Activated CD8-positive, alpha-beta T cell treated with anti-CD3 and anti-CD28 coated beads for 36 hours (primary cell): ENCODE measurements at places on chromosomes 13 and 19.

- no peak for DNase-seq
Measured at GRCh38 chr19:7900931-7901330, 2.7 kb upstream of the MAP2K7 start.

DNA sequence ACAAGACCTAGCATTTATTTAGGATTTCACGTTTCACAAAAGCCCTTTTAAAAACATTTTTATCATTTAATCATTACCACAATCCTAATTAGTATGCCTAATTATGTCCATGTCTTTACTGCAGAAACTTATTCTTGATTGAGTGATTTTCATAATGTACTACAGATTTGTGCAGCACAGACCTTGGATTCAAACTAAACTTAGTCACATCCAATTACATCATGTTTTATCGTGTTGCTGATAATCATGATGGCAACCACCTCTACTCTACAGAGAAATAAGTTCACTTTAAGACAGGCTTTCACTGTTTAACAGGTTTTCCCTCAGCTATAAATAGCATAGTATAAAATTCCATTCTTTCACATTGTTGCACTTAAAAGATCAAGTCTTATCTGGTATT, 240.9 kb upstream of the RFC3 start:
- DNase-seq = no peak

GRCh38 chr19:14114854-14115253, 2.7 kb downstream of the PRKACA start:
- DNase-seq = peak; percentile 78

DNA sequence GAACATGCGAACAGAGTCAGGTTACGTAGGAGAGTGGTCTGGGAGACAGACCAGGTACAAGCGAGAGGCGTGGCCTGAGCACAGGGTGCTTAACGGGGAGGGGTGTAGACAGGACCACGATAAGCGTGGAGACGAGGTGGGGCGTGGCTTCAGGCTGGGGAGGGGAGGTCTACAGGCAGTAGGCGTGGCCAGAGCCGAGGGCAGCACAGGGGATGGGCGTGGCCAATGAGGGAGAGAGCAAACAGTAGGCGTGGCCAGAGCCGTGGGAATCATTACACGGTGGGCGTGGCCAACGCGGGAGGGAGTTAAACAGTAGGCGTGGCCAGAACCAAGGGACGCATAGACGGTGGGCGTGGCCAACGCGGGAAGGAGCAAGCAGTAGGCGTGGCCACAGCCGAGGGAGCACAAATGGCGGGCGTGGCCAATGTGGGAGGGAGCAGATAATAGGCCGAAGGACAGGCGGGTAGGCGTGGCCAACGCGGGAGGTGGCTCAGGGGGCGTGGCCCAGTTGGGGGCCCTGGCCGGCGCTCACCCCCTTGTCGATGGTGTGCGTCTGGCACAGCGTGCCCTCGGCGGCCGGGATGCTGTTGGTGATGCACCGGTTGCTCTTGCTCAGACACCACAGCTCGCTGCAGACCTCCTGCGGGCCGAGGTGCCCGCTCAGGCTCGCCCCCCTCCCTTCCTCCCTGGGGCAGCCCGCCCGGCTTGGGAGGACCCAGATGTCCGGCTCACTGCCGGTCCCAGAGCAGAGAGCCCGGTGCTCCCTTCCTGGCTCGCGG, 15.2 kb upstream of the MYO1F start:
- peak; percentile 98 for DNase-seq

DNA sequence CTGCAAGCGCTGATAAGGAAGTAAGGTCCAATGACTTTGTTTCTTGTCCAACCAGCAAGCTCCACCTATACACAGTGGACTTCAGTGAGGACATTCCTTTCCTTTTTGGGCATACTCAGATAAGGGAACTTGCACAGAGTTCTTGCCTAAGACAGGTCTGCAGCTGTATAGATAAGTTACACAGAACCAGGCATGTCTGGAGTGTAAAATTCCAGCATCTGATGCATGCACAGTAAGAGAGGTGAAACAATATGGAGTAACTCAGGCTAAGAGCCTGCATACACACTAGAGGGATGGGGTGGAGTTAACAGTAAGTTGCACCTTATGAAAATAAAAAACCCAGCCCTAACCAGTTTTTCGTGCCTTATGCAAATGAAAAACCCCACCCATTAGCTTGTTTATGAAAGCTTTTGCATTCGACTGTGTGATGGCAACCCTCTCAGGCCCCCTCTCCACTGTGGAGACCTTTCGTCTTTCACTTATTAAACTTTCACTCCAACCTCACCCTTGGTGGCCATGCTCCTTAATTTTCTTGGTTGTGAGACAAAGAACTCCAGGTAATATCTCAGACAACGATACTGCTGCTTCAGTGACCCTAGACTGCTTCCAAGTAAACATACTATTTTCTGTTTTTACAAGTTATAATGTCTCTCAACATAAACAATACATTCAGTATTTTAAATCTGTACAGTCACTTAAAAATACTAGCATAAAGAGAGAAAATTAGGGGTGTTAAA, 2859.0 kb upstream of the PCDH20 start:
- DNase-seq = no peak

GRCh38 chr13:110533771-110534670, 27.5 kb downstream of the RAB20 start:
- no peak for DNase-seq

- DNase-seq = peak; percentile 13
Measured at GRCh38 chr13:26132756-26133155, 80.9 kb upstream of the SHISA2 start.

DNA sequence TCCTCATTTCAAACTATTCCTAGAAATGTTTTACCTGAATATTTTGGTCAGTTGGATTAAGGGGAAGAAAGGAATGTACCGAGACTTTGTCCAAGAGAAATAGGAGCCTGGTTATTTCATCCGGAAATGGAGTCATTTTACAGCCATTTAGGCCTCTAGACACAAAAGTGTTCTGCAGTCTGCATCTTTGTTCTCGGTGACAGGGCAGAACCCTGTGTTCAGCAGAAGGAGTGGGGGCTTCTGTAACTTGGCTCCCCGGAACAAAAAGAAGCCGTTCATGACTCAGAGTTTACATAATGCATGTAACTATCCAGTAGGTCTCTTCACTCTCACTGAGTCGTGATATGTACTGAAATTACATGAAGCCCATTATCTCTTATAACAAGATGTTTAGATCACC, 21.6 kb upstream of the FNDC3A start:
- DNase-seq = no peak

- no peak for DNase-seq
Measured at GRCh38 chr13:109348519-109349258, 437.7 kb downstream of the IRS2 start.

DNA sequence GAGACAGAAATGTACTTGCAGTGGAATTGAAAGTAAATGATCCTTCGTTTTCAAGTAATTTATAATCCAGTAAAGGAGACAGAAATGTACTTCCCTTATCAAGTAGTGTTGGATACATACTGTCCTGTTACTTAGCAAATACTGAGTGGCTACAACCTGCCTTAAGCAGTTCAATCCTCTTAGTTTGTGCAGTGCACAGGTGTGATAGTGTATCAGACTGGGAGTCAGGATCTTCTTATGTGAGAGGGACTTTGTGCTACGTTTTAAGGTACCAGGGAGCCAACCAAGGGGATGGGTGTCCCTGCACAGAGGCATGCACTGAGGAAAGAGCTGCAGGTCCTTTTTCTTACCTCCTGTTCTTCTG, 111.1 kb downstream of the DNAJC3 start:
- no peak for DNase-seq

- DNase-seq = no peak
Measured at GRCh38 chr13:99307247-99307646, at the start of gene GPR183. GPR183 (minus strand) TSS chr13:99307399; CDS start chr13:99296145, 11,254 bp downstream.

DNA sequence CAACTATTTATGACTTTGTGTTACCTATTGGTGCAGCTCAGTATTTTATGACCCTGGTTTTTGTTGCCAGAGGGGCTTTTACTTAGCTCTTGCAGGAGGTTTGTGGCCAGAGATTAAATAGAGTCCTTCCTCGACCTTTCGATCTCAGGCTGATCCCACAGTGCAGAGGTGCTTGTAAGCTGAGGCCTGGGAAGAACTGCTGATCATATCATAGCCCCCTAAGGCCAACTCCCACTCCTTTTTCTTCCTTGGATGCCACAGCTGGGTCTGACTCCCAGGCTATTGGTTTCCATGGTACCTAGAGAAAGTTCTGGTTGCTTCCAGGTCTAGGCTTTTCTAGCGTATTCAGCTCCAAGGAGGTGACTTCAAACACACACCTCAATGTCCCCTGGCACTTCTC, 324.9 kb downstream of the FOXO1 start:
- no peak for DNase-seq

GRCh38 chr13:44244288-44244687, 129.3 kb upstream of the SERP2 start:
- no peak for DNase-seq

DNA sequence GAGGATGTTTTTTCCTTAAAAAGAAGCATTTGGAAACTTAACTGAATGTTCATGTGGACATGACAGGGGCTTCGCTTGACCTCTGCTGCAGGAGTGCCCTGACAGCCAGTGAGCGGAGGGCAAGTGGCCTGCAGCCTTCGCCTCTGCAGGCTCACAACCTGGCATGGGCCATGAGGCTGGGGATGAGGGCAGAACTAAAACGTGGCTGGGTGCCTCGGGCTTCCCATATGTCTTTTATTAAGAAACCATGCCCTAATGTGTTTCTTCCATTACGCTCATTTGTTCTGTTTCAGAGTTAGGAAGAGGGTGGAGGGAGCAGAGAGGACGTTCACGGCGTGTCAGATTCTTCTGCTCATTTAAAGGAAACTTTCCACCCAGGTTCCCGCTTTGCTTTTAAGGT, 2.9 kb downstream of the ARHGEF7 start:
- DNase-seq = no peak

GRCh38 chr13:104043184-104043583, 977.0 kb upstream of the SLC10A2 start:
- DNase-seq = no peak

DNA sequence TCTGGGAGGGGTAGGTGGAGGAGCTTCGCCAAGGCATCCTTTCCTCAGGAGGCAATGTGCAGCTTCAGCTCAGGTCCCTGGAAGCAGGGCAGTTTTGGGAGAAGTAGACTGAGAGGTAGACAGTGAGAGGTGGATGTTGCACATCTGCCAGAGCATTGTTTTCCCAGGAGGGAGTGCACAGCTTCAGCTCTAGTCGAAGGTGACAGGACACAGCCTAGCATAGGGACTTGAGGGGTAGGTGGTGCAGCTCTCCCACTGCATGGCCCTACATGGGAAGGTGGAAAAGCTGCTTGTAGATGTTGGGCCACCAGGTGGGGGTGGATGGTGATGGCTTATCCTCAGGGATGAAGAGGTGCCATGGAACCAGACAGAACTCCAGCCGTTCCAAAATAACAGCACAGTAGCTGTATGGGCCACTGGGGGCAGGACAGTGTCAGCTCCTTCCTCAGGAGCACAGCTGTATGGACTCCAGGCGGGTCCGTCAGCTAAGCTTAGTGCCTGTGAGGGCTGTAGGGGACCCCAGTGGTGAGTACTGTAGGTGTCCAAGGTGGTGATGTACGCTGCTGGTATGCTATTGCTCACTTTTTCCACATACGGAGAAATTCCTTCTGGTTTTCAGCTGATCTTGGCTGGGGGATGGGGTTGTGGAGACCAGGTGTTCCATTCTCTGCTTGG, 17.4 kb upstream of the ZNF543 start:
- DNase-seq = no peak

GRCh38 chr19:2495651-2496316, 19.9 kb downstream of the GADD45B start:
- no peak for DNase-seq

GRCh38 chr19:21835429-21835809, 563 bp downstream of the ZNF43 start:
- peak; percentile 45 for DNase-seq

DNA sequence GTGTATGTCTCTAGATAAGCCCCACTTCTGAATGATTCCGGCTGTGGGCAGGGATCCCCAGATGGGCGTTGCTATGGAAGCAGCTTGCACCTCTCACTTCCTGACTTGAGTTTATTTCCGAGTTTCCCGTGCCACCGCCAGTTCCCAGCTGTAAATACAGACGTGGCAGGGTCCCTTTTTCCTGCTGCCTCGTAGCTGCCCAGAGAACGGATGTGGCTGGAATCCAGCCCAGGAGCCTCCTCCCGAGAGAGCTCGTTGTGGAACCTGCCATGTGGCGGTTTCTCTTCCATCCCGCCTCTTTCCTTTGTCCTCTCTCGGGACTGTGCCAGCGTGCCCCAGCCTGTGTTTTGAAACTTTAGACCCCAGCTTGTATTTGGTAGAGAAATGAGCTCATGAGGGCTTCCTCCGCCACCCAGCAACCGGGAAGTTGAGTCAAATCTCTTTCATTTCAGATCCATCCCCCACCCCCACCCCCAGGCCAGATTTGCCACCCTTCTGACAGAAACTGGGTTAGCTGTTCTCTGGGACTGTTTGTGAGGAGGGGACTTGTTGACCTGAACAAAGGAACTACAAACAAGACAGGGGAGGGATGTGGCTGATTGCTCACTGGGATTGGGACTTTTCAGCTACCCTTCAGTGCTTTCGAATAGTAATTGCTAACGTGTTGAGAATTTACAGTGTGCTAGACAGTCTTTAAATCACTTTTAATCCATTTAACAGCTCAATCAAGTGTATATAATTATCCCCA, 96.6 kb downstream of the SIPA1L3 start:
- DNase-seq = peak; percentile 60

GRCh38 chr13:48595431-48596429, 58.0 kb upstream of the CYSLTR2 start:
- peak; percentile 65 for DNase-seq

DNA sequence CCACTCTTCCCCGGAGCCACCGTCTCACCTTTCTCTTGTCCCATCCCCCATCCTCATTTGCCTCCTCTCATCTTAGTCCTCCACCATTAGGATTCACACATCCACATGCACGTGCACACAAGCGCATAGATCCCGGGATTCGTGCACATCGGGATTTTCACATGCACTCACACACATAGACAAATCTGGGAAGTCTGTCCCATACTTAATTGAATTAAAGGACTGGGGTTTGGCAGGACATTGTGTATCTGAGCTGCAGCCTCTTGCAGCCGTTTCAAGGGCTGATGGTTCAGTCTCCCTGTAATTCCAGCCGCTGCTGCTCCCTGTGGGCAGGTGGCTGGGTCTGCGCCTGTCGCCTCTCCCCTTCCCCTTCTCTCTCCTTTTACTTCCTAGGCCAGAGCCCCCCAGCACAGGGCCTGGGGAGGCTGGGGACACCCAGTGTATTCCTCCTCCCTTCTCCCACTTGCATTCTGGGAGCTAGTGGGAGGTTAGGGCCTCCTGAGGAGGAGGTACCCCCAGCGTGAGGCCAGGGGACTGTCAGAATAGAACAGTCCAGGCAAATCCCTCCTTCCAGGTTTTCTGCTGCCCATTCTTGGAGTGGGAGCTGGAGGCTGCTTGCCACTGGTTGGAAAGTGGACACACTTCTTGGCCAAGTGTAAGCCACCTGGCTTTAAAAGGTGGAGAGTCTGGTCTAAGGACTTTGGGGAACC, 43.6 kb downstream of the LYL1 start:
- DNase-seq = no peak

GRCh38 chr13:37544995-37545394, 53.6 kb downstream of the POSTN start:
- DNase-seq = no peak

GRCh38 chr19:56263319-56263718, 9.2 kb upstream of the EDDM13 start:
- no peak for DNase-seq

DNA sequence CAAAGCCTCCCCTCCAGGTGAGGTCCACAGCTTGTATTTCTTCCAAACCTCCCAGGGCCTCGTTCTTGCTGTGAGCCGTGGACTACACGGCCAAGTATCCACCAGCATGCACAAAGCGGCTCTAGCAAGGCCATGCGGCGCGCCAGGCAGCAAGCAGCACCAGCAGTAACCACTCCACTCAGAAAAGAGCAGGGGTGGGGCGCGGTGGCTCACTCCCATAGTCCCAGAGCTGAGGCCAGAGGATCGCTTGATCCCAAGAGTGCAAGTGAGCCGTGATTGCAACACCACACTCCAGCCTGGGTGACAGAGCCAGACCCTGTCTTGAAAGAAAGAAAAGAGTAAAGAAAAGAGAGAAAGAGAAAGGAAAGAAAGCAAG, 4.7 kb downstream of the CCDC8 start:
- no peak for DNase-seq
